ENCODE measurements at places on chromosomes 3 and 15.

DNA sequence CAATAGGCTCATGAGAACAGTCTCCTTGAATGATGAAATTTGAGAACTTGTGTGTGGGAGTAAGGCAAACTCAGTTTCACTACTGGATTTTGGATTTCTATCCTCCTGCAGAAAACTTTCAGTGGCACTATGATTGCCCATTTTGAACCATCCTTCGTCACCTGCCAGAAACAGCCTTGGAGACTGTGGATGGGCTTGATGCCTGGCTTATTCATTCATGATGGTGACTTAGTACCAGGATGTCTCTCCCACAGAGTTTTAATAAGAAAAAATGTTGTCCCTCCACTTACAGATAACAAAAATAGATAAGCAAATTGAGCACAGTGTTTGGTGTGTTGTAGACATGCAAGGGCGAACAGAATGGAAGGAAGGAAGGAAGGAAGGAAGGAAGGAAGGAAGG is 53.5 kb upstream of the CPNE4 start:
- DNase-seq: no peak

DNA sequence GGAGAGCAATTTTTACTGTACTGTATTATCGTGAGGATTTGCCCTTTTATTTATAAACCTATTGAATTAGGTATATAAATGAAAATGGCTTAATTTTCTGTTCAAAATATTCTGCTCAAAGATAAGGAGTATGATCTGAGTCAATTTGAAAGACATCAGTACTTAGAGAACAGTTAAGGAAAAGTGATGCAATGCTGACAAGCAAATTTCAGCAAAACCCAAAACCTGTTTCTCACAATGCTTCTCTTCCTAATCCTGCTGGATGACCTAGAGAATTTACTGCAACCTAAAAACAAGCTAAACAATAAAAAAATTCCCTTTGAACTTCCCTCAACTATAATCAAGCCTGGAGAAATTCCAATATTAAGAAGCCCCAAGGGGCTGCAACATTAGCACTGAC is 82.7 kb downstream of the RFX7 start:
- no peak for DNase-seq

DNA sequence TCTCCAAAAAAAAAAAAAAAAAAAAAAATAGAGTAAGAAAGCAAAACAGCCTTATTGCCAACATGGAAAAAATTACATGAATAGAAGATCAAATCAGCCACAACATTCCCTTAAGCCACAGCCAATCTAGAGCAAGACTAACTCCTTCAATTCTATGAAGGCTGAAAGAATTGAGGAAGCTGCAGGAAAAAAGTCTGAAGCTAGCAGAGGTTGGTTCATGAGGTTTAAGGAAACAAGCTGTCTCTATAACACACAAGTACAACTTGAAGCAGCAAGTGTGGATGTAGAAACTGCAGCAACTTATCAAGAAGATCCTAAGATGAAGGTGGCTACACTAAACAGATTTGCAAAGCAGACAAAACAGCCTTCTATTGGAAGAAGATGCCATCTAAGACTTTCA is 9.3 kb downstream of the PARL start:
- no peak for DNase-seq

DNA sequence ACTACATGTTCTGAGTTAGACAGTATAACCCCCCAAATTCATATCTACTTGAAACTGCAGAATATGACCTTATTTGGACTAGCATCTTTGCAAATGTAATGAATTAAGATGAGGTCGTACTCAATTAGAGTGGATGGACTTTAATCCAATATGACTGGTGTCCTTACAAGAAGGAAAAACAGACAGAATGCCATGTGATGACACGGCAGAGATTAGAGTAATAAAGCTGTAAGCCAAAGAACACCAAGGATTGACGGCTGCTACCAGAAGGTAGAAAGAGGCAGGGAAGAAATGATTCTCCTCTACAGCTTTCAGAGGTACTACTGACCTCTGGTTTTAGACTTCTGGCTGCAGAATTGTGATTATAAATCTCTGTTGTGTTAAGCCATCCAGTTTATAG is 30.3 kb downstream of the GALK2 start:
- no peak for DNase-seq

GRCh38 chr3:170531657-170532335 is 54.1 kb downstream of the SLC7A14 start:
- no peak for DNase-seq

DNA sequence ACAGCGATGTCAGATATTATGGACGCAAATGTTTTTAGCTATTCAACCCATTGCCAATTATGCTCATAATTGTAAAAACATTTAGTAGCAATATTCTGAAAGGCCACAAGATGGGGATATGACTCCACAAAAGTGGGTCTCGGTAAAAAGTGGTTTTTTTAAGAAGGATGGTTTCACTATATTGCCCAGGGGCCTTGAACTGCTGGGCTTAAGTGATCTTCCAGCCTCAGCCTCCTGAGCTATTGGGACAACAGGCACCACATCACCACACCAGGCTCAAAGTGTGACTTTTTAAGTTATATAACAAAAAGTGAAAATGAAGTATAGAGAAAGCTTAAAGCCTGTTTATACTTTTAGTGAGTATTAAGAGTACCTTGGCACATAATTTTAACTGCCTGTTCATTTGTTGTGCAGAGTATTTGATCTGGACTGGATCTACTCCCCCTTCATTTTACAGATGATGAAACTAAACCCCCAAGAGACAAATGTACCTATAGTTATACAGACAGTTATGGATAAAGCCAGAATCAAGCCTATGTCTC is 9.4 kb downstream of the NAA50 start:
- DNase-seq: peak; percentile 82

GRCh38 chr3:107850681-107851080 is 240.2 kb downstream of the CD47 start:
- DNase-seq: no peak

- no peak for DNase-seq
Measured at GRCh38 chr3:45252826-45253225, 26.7 kb upstream of the TMEM158 start.

GRCh38 chr15:39579487-39580116 is 1.3 kb upstream of the THBS1 start:
- DNase-seq: no peak

DNA sequence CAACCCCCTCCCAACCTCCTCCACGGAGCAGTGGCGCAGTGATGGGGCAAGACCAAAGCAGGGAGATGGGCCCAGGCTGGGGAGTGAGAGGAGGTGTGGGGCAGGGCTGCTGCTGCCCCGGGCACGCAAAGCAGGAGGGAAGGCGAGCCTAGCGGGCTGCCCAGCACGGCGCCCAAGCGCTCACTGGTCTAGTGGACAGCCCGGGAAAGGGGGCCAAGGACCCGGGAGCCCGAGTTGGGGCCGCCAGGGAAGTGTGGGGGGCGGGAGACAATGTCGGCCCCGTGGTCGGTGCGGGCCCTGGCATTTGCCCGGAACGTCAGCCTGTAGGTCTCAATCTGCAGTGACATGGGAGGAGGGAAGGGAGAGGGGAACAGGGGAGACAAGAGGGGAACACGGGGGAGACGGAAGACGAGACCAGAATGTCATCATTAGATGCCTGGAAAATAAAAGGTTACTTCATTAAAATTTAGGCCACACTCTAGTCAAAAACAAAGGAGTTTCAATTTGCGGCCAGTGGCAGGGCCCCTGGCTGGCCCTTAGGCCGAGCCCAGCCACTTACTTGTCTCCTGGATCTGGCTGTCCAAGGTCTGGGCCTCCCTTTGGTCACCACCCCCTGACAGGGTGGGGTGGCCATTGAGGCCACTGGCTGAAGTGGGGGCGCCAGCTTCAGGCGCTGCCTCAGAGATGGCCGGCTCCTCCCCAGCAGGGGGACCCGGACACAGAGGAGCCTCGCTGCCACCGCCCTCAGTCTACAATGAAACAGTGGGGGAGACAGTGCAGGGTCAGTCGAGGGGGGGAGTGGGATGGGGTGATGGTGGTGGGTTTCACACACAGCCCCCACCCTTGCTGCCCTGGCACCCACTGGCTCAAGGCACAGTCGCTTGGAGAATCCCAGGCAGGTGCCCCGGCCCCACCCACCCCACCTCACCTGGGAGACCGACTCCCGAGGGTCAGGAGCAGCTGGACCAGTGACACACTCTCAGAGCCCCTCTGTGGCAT is 50.0 kb downstream of the DHX30 start:
- no peak for DNase-seq

- DNase-seq: no peak
Measured at GRCh38 chr3:80465746-80466145, 697.9 kb upstream of the ROBO1 start.

- DNase-seq: no peak
Measured at GRCh38 chr15:45810201-45810600, 175.4 kb downstream of the SQOR start.

GRCh38 chr3:194251461-194251860 is 99.7 kb downstream of the CPN2 start:
- no peak for DNase-seq

DNA sequence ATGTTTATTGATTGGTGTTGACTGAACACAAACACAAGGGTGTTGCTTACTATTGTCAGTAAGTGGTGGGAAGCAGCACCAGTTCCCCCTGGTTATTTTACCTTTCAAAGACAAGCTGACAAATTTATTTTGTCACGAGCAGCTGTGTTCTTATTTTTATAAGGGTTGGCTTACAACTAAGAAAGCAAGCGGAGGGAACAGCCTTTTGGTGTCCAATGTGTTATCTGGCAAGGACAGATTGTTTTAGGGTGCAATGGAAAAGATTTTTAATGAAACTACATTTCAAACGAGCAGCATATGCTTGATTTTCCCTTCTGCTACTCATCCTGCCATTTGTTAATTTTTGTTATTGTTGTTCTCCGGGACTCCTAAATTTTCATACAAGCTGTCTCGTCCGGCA is 920.6 kb upstream of the CFAP20DC start:
- no peak for DNase-seq

GRCh38 chr3:101936419-101937356 is 87.4 kb downstream of the NFKBIZ start:
- no peak for DNase-seq

DNA sequence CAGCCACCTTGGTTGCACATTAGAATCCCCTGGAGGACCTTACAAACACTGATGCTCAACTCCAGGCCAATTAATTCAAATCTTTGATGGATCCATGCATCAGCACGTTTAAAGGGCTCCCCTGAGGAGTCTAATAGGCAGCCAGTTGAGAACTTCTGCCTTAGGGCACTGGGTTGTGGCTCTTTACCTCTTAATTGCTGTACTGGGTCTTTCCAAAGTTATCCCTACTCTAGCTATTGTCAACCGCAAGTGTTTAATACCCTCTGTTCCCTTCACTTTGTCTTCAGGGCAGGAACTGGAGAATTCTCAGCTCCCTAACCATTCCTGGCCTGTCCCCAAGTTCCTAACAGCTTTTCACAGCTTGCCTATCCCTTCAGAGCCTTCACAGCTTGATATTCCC is 15.0 kb upstream of the FAM174B start:
- DNase-seq: no peak

GRCh38 chr3:177567833-177568232 is 370.6 kb upstream of the TBL1XR1 start:
- no peak for DNase-seq

DNA sequence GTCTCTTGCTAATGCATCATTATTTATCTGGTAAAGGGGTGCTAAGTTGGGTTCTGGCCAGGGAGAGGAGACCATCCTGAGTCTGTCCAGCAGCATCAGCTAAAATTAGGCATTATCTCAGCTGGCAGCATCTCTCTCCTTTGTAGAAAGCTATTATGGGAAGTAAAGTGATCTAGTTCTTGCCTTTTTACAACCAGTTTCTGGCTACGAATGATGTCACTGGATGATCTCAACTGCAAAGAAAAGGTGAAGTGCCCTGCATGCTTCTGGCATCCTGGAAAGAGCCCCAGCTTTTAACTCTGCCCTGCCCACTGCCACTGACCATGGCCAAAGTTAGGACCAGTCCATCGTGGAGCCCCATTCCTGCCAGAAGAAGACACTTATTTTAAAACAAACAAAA is 37.1 kb upstream of the IL12A start:
- DNase-seq: no peak

DNA sequence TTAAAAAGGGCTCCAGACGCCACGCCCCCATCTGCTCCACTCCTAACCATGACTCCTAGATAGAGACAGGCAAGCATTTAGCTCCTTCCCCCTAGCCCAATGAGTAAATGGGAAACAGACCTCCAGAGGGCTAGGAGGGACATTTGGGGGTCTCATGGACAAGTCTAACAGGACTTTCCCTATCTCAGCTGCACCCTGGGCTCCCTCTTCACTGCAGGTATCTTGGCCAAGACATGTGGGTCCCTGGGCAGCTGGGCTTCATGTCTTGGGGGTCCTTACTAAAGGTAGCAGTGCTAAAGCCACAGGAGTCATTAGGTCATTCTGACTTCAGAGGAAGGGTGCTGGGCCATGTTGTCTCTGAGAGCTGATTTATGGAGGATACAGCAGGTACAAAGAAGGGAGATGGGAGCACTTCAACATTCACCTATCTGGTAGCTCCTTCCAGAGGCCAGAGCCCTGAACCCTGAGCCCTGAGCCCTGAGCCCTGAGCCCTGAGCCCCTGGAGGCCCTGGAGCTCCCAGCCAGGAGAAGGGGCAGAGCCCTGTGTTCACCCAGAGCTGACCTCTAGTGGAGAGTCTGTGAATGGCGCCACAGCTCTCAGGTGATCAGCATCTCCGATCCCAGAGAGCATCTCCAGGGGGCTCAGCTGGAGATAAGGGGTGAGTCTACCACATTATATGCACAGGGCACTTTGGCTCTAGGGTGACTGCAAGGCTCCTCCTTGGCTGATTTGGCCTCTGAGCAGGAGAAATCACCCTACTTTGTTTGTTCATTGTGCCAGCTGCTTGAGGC is 40.1 kb upstream of the EPHB1 start:
- DNase-seq: peak; percentile 11

GRCh38 chr15:38231436-38231835 is 21.2 kb upstream of the SPRED1 start:
- no peak for DNase-seq

DNA sequence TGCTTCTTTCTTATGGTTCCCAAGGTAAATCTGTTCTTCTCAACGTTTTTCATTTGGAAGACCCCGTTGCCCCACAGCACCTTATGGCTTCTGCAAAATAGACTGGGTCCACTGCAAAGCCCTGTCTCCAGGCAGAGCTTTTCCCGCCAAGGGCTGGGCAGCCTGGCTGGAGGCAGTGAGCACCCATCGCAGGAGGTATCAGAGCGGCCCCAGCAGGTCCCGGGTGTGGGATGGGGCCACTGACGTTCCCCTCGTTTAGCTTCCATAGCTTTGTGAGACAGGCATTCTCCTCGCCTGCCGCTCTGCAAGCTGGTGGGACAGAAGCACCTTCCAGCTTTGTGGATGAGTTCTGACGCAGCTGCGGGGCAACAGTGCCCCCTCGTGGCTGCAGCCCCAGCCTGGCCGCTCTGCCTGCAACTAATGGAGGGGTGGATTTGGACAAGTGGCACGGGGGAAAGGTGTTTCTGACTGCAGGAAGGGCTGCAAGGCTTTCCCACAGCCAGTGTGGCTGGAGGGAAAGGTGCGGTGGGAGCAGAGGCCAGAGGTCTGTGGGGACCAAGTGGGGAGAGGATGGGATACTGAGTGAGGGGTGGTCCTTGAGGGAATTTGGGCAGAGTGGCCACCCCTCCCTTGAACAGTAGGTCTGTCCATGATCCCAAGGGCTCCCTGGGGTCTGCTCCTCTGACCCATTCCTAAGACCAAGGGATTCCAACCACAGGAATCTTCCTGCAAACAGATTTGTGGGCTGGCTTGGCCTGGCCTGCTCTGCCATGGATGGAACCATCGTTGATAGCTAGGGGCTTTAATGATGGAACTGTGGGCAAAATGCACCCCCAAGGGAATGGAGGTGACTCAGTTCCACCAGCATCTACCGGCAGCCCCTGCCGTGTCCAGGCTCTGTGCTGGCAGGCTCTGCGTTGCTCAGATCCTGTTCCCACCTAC is 99.4 kb downstream of the FBLN2 start:
- DNase-seq: peak; percentile 57

GRCh38 chr15:79432345-79433275 is 474 bp downstream of the MINAR1 start:
- DNase-seq: no peak

All from hematopoietic multipotent progenitor cell treated with erythropoietin and hydrocortisone succinate and interleukin-3 and kit ligand, for 15 days (in vitro differentiated cells).